Cardiac septum (tissue), 1 donor: ENCODE measurements at places on chromosomes 1 and 21. TPM values are rescaled to one million over a fixed set of nuclear protein-coding genes. Genes with fewer than 3 reads are reported as not detected.

DNA sequence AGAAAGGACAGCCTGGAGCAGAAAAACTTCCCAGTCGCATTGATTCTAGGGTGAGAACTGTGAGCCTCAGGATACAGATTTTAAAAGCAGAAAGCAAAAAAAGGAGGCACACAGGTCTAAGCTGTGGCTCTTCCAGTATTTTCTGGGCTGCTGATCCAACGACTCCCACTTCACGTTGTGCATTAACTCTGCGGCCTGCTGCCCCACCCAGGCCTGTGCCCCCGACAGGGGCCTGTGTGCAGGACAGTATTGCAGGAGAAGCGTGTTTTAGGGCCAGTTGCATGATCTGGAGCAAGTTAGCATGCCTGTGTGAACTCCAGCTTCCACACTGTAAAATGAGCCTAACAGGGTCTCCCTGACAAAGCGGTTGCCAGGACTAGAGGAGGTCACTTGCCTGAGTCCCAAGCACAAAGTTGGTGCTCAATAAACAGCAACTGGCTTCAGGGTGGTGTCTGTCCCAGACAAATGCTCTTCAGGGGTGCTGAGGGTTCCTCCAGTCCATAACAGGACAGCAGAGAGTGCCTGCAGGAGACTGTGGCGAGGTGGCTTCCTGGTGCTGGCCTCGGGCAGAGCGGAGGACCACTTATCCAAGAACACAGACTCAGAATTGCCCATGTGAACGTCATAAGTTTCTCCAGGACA is 66.8 kb upstream of the RAB4A start:
- no peak for DNase-seq

DNA sequence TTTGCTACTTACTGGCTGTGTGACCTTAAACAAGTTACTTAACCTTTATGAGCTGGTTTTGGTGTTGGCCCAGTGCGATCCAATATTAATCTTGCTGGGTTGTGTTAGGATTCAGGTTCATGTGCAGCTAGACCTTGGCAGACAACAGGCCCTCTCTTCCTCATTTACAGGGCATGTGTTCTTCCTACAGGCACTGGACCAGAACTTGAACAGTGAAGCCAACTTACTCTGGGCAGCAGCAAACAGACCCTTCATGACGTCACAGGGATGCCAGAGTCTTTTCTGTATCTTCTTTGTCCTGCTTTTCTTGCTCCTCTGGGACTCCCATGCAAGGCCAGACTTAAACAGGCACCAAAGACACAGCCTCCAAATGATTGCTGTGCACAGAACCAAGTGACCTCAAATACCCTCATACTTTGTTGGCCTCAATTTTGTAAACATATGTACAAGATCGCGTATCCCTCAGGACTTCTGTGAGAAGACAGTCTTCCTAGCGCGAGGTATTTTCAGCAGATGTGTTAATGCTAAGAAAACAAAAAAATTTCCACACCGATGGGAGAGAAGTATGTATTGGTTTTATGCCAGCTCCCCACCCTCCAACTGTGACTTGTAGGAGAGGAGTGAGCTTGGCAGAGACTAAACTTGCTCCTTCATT is 73.7 kb downstream of the URB2 start:
- DNase-seq: no peak

- DNase-seq: no peak
Observed at GRCh38 chr1:54757833-54758232, 6.5 kb downstream of the PARS2 start.

DNA sequence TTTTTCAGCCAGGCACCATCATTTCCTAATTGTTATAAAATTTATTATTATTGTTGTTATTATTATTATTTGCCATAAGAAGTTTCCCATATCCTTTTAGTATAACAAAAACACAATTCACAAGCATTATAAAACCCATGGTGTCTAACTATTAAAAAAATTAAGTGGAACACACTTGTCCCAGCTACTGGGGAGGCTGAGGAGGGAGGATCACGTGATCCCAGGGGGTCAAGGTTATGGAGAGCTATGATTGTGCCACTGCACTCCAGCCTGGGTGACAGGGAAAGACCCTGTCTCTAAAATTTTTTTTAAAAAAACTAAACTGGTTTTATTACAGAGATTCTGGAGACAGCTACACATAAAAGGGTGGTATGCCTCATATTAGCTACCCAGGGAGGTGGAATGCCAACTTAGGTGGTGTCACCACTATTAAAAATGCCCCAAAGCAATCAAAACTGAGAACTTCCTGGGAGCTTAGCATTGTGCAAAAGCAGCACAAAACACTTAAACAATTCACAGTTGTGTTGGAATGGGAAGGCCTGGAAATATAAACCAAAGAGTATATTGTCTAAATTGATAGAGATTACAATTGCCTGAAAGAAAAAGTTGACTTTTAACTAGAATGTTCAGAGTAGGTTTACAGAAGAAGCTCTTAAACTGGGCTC is 8.7 kb upstream of the RGS4 start:
- DNase-seq: no peak

DNA sequence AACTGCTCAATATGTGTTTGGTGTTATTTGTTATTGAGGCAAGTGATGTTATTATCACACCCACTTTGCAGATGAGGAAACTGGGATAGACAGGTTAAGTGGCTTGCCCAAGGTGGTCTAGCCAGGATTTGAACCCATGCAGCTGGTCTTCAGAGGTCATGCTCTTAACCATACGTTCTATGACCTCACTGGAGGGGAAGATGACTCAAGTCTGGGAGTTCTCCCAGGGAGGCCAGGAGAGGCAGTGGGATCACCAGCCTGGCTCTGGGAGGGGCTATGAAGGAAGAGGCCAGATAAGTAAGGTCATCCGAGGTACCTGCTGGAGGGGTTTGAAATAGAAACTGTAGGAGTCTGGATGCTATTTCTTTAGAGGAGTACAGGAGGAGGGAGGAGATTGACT is 95.3 kb downstream of the NAV1 start:
- DNase-seq: no peak

DNA sequence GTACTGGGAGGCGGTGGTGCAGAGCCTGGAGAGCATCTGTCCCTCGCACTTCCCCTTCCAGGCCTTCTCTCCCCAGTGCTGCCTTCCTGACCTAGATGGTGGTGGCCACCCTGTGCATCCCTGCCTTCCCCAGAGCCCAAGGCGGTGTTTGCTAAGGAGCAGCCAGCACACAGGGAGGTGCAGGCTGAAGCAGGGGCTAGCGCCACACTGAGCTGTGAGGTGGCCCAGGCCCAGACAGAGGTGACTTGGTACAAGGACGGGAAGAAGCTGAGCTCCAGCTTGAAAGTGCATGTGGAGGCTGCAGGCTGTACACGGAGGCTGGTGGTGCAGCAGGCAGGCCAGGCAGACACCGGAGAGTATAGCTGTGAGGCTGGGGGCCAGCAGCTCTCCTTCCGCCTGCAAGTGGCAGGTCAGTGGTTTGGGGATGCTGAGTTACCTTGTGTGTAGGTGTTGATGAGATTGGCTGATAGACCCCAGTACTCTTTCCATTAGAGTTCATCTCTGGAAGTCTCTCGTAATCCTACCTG is 51.6 kb downstream of the OBSCN start:
- peak; percentile 15 for DNase-seq

- no peak for DNase-seq
Observed at GRCh38 chr1:228781161-228781808, 46.0 kb downstream of the RHOU start.

GRCh38 chr1:24302209-24302611 is 16.9 kb upstream of the GRHL3 start:
- no peak for DNase-seq

DNA sequence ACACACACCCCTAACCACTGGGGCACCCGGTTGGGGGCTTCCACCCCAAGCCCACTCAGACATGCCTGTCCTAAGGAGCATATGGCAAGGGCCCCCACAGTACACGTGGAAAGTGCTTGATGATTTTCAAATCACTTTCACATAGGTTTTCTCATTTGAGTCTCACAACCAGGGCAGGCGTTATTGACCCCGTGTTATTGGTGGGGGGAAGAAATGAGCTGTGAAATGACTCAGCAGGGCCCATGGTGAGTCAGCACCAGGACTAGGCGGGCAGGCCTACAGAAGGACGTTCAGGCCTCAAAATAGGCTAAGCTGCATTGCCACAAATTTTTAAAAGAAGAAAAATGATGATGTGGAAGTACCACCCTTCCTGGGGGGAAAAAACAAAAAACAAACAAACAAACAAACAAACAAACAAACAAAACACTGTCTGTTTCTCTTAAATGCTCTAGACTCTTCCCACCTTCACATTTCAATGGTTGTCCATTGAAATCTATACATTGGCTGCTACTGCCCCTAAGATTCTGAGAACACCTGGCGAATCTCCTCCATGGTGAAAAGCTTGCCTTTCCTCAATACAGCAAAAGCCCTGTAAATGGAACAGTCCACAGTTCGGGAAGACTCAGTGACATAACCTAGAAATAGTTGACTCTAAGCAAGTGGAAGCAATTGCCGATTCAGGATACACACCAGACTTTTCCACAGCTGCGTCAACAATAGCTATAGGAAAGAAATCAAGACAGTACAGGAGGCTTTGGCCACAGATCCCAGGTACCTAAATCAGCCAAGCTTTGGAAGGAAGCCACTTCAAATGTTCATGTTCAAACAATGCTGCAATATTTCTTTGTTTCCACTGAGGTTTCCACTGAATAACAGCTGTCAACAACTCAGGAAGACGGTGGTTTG is 234.7 kb downstream of the TOMM20 start:
- DNase-seq: no peak

The SRGAP2C gene
- total RNA-seq: 9.8 TPM

The LMX1A gene
- 0.22 TPM for total RNA-seq

The FAM167B gene
- 5.4 TPM for total RNA-seq

The DNAI4 gene
- 10.9 TPM for total RNA-seq

The PDPN gene
- total RNA-seq: 14.9 TPM

The TTC34 gene
- 0.35 TPM for total RNA-seq

The SLFNL1 gene
- total RNA-seq: 0.30 TPM

The SSR2 gene
- total RNA-seq: 81.2 TPM
